ENCODE measurements at places on chromosomes 2 and 18. TPM values are rescaled to one million over a fixed set of nuclear protein-coding genes. Genes with fewer than 3 reads are reported as not detected.

Gene WDR7
- 27.0 TPM for total RNA-seq

Gene MC2R
- total RNA-seq, result not detected

Gene GYPC
- total RNA-seq, result 102 TPM

Gene DUSP11
- total RNA-seq, result 41.3 TPM

Gene POTEC
- not detected for total RNA-seq

Gene B4GALT6
- 4.4 TPM for total RNA-seq

Gene SIX3
- not detected for total RNA-seq

Gene BOLL
- 0.10 TPM for total RNA-seq

Gene CRYGC
- total RNA-seq, result not detected

Gene KCNE4
- total RNA-seq, result 5.4 TPM

Gene TANC1
- 43.7 TPM for total RNA-seq

Gene SERPINB11
- not detected for total RNA-seq

Gene CFC1
- total RNA-seq, result not detected

Gene DRC1
- total RNA-seq, result not detected

Gene DSG1
- total RNA-seq, result 260 TPM

Gene ATOH8
- total RNA-seq, result 5.2 TPM

Gene AKAIN1
- not detected for total RNA-seq

Gene KCNG2
- 0.49 TPM for total RNA-seq

Gene ZSWIM2
- total RNA-seq, result not detected

Gene ALK
- total RNA-seq, result 0.10 TPM

Gene AQP12A
- total RNA-seq, result not detected

Gene STPG4
- not detected for total RNA-seq

Gene SERPINB3
- 49.5 TPM for total RNA-seq

Gene KYNU
- total RNA-seq, result 3.2 TPM

Gene CNDP2
- total RNA-seq, result 34.9 TPM

Gene PTPN2
- total RNA-seq, result 26.7 TPM

All from skin of body (tissue), 3 donors.